ENCODE measurements at places on chromosomes 2 and 18.

DNA sequence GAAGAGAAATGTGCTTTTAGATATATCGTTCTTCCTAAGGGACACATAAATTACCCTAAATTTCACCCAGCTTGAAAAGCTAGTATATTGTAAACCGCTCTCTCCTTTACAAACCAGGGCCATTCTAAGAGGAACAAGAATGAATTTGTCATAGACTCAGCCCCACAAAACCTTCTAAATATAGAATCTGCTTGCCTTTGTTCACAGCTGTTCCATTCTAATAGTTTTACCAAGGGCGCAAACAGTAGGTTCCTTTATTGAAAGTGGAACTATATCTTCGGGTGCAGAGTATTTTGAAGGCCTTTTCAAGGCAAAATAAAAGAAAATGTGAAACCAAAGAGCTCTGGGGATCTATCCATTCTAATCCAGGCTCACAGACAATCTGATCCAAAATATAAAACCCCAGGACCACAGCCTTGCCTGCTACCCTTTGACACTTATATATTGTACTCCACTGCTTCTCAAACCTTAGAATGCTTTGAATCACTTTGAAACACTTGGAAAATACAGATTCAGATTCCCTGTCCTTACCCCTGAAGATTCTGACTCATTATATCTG is 316.8 kb downstream of the PAX3 start:
- no peak for DNase-seq

GRCh38 chr2:213152065-213152794 is 818 bp upstream of the IKZF2 start:
- DNase-seq, result peak; percentile 29

GRCh38 chr2:85695691-85696668 is 1.8 kb downstream of the GNLY start:
- DNase-seq, result no peak

GRCh38 chr2:71467180-71467815 is 13.9 kb downstream of the DYSF start:
- no peak for DNase-seq

GRCh38 chr2:30266051-30266621 is 34.8 kb downstream of the LBH start:
- DNase-seq, result no peak

DNA sequence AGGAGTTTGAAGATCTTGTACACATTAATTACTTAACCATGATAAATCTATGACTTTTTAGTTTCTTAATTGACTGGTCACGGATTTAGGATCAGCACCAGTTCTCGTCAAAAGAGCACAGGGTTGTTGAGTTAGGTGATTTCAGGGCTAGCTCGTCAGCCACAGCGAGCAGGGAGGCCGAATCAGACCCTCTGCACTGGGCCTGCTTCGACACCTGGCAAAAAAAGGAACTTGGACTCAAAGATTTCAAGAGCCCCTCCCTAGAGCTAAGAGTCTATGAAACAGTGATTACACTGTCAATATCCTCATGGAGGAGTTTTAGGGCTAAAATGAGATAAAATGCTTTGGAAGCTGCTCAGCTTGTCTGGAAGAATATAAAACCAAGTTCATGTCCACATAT is 4.6 kb upstream of the SERTAD2 start:
- DNase-seq, result no peak

- DNase-seq, result peak; percentile 79
Observed at GRCh38 chr2:27663285-27664153, at the start of the genes SLC4A1AP and SUPT7L. Gene SLC4A1AP (plus strand): TSS chr2:27663889. CDS start chr2:27663915, 26 bp downstream. Gene SUPT7L (minus strand): TSS chr2:27663614. CDS start chr2:27662192, 1,422 bp downstream.

- peak; percentile 8 for DNase-seq
Observed at GRCh38 chr2:171345971-171346722, 87.6 kb downstream of the METTL8 start.

- no peak for DNase-seq
Observed at GRCh38 chr2:119338826-119339561, 27.6 kb downstream of the C2orf76 start.

- DNase-seq, result no peak
Observed at GRCh38 chr2:197446844-197447243, 6.5 kb upstream of the COQ10B start.

GRCh38 chr2:11514081-11514730 is 19.6 kb upstream of the GREB1 start:
- DNase-seq, result no peak

GRCh38 chr2:128493880-128494279 is 175.2 kb upstream of the HS6ST1 start:
- DNase-seq, result no peak

- no peak for DNase-seq
Observed at GRCh38 chr18:21900605-21901352, 160.2 kb downstream of the MIB1 start.

DNA sequence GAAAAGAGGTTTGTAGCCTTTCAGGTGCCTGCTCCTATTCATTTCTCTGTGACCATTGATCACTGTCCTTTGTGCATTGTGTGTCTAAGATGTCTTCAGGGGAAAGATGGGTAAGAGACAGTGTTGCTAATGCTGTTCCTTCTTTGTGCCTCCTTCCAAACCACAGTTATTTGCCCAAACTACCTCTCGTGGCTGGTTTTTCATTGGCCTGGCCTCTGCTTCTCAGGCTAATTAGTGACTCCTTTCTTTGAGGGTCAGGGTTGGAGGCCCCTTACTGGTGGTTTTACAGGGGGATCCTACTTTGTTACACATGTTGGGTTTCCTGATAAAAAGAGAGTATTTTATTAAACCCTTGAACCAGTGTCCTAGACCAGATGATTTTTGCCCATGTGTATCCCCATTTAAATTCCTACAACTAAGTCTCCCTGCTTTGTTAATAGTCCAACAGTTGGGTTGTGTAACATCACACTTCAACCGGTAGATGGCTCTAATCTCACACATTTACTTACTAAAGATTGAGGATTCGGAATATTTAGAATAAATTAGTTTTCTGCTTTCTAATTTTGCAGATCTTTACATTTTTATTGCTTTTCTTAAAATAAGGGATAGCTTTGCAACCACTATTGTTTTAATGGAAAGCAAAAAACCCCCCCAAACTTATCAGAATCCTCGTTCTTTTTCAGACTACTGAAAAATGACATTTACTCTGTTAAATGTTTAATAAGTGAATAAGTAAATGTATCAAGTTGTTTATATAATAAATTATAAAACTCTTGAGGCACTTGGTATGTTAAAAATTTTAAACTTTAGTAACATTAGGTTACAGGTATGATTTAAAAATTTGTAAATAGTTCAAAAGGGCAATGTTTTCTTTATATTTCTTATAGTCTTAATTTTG is 2.4 kb downstream of the MARS2 start:
- peak; percentile 47 for DNase-seq

All from LoVo (cell line).